ENCODE measurements at places on chromosomes 13 and 19.

- no peak for DNase-seq
These were observed 535 bp downstream of the BSG start for GRCh38 chr19:572743-573518.

DNA sequence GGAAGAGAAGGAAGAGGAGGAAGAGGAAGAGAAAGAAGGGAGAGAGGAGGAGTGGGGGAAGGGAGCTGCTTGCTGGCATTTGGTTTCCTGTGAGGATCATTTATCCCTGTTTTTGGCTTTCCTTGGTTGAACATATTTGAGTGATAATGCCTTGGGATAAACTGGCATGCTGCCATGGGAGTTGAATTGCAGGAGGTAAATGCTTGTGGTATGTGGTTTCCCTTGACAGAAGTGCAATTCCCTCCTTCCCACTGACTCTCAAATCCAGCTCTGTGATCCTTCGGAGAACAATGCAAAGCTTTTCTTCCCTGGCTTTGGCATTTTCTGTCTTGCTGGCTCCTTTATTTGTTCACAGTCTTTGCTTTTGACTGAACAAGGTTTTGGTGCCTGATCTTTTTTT lies 27.2 kb upstream of the CBY2 start:
- DNase-seq, result no peak

DNA sequence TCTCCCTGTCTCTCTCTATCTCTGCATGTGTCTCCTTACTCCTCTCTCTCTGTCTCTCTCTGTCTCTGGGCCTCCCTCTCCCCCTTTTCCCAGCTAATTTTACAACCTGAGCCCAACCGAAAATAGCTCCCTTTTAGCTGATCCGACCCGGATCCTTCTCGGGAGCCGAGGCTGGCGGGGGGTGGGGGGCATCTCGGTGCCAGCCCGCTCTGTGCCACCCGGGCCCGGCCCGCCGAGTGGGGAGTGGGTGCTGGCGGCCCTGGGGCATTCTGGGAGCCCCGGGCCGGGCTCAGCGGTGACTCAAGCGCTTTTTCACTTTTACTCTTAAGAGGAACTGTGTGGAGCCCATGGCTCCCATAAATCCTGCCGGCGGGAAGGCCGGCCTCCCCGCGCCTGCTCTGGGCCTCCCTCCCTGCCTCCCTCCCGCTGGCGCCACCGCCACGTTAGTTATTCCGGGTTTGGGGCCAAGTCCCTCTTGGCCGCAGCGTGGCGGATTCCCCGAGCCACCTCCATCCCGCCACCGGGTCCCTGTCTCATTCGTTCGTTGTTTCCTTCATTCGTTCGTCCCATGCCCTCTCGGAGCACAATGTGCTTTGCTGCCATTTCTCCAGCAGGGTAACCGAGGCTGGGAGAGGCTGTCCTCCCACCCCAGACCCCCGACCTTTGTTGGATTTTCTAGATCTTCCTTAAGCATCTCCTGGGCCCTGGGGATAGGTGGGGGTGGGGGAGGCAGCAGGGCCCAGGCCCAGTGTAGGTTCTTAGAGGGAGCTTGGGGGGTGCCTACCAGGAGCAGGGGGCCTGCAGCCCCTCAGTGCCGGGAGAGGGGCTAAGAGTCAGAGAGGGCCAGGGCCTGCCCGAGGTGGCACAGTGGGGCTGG lies 3.2 kb downstream of the NFIC start:
- no peak for DNase-seq

DNA sequence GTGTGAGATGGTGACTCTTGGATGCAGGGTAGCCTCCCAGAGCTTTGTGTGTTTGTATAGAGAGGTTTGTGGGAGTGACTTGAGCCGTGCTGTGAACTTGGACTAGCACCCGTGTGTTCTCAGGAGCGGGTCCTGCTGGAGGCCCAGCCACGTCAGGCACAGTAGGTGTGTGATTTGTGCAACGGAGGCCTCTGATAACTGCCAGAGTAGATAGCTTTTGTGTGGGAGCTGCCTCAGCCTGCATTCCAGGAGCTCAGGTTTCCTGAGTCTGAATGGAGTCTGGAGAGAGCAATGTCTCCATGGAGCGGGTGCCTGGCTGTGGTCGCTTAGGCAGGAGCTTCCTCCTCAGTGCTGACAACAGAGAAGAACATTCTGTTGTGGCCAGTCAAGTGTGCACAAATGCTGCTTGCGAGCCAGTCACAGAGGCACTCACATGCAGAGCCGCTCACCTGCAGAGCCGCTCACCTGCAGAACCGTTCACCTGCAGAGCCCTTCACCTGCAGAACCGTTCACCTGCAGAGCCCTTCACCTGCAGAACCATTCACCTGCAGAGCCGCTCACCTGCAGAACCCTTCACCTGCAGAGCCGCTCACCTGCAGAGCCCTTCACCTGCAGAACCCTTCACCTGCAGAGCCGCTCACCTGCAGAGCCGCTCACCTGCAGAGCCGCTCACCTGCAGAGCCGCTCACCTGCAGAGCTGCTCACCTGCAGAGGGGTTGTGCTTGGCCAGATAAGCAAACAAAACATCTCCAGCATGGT lies 32.6 kb downstream of the TFDP1 start:
- no peak for DNase-seq

DNA sequence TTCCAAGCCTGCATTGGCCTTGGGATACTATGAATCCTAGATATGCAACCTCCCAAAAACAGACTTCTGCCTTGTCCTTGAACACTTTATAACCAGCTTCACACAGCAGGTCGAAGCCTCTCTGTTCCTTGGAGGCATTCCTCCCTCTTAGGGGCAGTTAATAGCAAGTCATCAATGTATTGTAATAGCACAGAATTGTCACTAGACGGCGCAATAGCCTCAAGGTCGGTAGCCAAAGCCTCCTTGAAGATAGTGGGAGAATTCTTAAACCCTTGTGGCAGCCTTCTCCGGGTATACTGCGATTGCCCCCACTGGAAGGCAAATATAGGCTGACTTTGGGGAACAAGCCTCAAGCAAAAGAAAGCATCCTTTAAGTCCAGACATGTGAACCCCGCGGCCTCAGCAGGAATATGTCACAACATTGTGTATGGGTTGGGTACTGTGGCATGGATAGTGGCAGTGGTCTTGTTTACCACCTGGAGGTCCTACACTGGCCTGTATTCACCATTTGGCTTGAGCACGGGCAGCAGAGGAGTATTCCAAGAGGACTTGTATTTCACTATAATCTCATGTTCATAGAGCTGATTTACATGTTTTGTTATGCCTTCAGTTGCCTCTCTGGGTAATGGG lies 61.1 kb downstream of the ZNF431 start:
- no peak for DNase-seq

DNA sequence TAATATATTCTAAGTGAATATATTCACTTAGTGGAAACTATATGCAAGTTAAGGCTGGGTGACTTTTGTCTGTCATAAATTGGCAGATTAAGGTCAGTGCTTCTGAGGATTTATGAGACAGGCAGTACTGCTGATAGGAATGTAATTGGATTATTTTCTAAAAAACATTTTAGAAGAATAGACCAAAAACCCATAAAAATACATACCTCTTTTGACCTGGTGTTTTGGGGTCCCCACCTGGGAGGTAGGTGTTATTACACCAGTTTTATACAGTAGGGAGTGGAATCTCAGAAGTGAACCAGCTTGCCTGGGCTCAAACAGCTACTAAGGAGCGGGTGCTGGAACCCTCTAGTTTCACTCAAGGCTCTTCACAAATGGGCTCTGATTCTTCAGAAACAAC lies 25.3 kb downstream of the COG3 start:
- DNase-seq, result no peak

- DNase-seq, result no peak
These were observed 3.1 kb downstream of the POLR1G start for GRCh38 chr19:45409557-45409920.

- no peak for DNase-seq
These were observed 17.8 kb downstream of the ERFL start for GRCh38 chr19:41910240-41910991.

DNA sequence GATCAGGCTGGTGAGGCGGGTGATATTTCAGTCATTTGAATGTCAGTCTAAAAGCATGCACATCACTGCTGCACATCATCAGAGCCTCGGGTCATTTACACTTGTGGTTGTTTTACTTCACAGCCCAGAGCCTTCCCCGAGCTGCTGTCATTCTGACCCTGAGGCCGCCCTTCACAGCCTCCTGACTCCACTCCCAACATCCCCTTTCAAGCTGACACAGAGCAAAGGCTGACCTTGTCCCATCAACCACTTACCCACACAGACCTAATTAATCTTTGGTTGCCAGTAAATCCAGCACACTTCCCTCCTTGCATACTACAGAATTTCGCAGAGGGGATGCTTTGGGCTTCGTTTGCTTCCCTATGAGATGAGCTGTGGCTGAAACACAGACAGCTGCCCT lies 528.1 kb downstream of the DIAPH3 start:
- no peak for DNase-seq

DNA sequence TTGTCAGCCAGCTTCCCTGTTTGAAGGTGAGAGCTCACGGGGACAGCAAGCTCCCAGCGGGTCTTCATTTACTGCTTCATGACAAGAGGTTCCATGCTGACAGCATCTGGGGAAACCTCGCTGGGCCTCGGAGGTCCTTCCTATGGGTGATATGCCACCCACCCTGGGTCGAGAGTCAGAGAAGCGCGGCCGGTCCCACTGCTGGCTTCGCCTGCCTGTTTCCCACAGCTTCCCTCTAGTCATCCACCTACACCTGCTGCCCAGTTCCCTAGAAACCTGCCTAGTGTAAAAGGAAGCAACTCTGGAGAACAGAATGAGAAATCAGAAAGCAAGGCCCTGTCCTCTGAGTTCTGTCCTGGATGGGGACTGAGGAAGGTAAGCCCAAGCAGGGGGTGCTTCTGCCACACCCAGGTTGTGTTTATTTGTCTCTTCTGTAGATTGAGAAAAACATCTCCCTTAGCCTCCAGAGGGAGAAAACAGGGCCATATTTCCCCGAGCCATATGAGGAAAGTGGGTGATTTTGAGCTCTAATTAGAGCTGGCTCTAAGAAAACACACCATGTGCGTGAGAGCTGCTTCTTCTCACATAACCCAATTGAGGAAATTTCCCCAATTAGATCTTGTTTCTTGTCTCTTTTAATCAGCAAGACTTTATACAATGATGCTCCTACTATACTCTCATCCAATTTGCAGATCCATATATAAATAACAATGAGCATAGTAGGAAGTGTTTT lies 504.3 kb downstream of the IRS2 start:
- DNase-seq, result no peak

- DNase-seq, result no peak
These were observed 421 bp upstream of the KLF5 start for GRCh38 chr13:73058432-73058735.

- no peak for DNase-seq
These were observed 171.0 kb upstream of the TSC22D1 start for GRCh38 chr13:44747179-44747578.

- DNase-seq, result no peak
These were observed 113.3 kb downstream of the SPRY2 start for GRCh38 chr13:80227645-80228044.

GRCh38 chr13:113803409-113804016 lies 44.5 kb downstream of the TMEM255B start:
- no peak for DNase-seq

GRCh38 chr13:31801088-31801487 lies 61.8 kb downstream of the RXFP2 start:
- DNase-seq, result no peak

DNA sequence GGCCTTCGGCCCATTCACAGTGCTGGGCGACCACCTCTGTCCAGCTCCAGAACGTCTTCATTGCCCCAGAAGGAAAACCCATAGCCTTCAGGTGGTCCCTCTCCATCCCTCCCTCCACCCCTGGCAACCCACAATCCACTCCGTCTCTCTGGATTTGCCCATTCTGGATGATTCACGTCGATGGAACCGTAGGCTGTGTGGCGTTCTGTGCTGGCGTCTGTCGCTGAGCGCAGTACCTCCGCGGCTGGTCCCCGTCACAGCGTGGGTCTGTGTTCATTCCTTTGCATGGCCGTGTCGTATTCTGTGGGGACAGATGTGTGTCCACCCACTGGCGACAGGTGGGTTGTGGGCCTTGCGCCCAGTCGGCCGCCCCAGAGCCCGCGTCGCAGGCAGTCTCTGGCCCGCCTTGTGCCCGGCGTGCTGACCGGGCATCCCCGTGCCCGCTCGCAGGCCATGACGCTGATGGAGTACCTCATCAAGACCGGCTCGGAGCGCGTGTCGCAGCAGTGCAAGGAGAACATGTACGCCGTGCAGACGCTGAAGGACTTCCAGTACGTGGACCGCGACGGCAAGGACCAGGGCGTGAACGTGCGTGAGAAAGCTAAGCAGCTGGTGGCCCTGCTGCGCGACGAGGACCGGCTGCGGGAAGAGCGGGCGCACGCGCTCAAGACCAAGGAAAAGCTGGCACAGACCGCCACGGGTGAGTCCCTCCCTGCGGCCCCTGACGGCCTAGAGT lies 10.1 kb downstream of the EPN1 start:
- no peak for DNase-seq

GRCh38 chr19:39197808-39198207 lies 1.0 kb downstream of the NCCRP1 start:
- no peak for DNase-seq

DNA sequence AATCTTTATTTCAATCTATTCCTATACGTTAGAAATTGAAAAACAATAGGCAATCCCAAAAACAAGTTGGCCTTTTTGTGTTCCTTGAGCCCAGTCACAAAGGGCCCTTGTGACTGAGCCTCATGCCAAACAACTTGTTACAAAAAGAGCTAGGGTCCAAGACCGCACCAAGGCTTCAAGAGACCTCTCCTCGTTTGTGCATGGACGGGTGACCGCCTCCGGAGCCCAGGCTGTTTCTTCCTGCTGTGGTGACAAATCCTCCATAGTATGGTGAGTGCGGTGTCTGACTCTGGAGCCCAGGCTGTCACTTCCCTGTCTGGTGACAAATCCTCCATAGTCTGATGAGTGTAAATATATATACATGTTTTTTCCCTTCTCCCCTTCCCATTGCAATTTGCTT lies 63.7 kb downstream of the ZNF93 start:
- DNase-seq, result no peak

DNA sequence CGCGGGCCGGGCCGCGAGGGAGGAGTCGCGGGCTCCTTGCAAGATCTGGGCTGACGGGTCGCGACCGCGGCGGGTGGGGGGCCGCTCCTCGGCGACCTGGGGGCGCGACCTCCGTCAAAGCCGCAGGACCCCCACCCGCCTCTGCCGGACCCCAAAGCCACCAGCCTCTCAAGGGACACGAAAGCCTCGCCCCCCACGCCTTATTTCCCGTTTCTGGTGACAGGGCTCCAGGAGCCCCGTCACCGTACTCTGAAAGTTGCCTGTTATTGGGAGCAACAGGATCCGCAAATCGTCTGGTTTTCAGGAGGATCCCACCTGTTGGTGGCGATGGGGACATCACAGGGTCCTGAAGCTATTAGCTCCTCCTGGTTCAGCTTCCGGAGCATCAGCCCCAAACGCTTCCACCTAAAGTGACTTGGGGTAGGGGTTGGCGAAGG lies 530 bp downstream of the MAU2 start:
- peak; percentile 57 for DNase-seq

- DNase-seq, result no peak
These were observed 161.4 kb downstream of the EFNB2 start for GRCh38 chr13:106373989-106374572.

GRCh38 chr13:99686944-99687411 lies 185.7 kb downstream of the TM9SF2 start:
- DNase-seq, result no peak

DNA sequence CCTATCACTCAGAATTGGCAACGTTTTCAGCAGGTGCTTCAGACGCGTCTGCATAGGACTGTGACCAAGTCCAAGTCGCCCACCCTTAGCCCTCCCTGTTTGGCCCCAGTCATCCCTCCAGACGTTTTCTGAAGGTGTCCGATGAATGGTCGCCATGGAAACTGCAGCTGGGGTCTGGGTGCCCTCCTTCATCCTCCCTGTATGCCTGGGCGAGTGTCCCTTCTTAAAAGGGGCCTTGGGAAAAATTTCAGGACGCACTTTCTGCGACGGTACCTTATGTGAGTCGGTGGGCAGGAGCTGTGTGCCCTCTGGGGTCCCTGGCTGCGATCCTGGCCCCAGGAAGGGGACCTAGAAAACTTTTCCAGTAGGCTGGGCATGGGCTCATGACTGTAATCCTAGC lies 25.1 kb downstream of the MAN2B1 start:
- no peak for DNase-seq

Measured in Caco-2 (cell line).